Ascending aorta (tissue), 2 donors: ENCODE measurements at places on chromosomes 4 and X.

DNA sequence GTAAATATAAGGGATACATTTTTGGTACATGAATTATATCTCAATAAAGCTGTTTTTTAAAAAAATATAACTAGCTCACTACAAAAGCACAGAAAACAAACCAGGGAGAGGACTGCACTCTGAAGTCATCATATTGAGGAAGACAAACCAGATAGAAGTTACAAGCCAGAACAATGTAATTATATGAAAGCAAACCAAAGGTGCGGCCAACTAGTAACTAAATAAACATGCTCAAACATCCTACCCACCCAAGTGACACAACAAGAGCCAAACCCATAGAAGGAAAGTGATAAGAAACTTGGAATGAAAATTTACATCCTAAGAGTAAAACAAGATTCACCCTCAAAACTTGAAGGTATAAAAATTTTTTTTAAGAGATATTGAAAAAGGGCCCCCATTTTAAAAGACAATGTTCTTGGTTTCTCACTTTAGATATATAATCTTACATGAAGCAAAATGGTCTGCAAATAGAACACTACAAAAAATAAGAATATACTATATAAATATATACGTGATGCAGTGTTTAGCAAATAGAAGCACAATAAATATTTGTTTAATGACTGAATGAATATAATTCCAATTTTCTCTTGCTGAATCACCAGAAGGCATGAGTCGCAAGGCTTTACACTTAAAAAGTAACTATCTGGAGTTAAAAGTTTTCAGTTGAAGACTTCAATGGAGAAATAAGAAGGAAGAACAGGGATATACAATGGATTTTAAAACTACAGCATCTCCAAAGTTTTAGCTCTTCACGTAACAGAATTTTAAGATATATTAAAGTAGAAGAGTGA lies 4.0 kb upstream of the SH3D19 start:
- no peak for DNase-seq

GRCh38 chr4:12875640-12876243 lies 608.4 kb downstream of the RAB28 start:
- DNase-seq: no peak

- DNase-seq: no peak
Measured at GRCh38 chr4:69032847-69033638, 63.2 kb upstream of the UGT2B7 start.

- DNase-seq: no peak
Measured at GRCh38 chr4:57061395-57061794, 48.8 kb downstream of the IGFBP7 start.

GRCh38 chrX:39487166-39487968 lies 610.4 kb downstream of the BCOR start:
- no peak for DNase-seq

GRCh38 chrX:109886122-109886761 lies 116.7 kb upstream of the TMEM164 start:
- no peak for DNase-seq

DNA sequence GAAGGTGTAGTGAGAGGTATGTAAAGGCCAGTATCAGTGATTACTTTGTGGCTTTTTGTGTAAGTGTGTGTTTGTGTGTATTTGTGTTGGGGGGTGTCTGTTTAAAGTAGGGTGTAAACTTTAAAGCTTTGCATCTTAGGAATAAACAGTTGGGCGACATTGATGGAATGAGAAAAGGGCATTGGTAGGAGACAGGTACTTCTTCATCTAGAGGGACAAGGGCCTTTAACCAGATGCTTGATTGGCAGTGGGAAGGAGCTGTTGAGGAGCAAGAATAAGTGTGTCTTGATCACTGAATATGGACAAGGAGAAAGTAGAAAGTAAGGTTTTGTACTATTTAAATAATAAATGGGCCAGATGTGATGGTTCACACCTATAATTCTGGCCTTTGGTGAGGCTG lies 48.8 kb downstream of the RAPGEF2 start:
- DNase-seq: no peak

DNA sequence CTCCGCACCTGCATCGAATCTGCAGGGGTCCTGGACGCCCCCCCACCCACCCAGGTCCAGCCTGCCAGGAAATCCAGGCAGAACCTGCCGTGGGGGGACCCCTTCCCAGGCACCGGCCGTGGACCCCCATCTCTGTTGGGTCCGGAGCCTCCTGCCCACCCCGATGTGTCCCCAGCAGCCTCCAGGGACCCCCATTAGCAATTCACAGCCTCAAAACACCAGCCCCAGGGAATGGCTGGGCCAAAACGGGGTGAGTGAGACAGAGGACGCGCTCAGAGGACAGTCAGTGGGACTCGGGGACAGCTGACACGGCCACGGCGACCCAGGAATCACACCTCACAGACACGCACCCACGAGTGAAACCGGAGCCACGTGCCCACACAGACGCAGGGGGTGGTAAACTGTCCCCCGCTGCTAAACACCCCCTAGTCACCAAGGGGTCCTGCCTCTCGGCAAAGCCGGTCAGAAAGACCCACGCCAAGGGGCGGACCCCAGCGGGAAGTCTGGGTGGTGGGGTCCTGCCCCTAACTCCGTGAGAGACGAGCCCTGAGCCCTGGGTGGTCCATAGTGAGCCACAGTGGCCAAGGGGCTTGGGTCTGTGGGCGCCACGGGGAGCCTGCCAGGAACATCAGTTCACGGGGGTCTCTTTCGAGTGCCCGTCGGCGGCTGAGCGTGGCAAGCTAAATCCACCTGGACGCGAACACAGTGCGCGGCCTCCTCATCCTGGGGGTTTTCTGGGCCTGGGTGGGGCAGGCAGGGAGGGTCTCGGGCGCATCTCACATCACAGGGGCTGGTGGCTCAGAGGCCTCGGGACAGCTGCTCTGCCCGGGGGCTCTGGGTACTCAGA lies 126.5 kb upstream of the NKX1-1 start:
- DNase-seq: no peak

DNA sequence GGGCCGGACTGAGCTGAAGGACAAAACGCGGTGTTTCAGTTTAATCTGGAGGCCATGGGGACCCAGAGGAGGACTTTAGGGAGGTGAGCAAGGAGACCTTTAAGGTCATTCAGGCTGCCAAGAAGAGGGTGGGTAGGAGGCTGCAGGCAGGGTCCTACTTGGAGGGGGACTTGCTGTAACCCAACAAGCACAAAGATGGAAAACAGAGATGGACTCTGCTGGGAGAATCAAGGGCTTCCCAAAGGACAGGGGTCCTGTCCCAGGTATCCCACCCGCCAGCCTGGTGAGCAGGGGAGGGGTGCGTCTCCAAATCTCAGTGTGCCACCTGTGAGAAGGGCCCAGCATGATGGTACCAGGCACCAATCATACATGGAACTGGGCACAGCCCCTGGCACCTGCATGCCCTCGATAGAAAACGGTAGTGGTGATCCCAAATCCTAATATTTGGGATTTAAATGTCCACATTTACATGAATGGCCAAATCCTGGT lies 3.9 kb upstream of the HAUS3 start:
- no peak for DNase-seq
